Smooth muscle cell of the coronary artery (primary cell): ENCODE measurements at places on chromosomes 4 and X. TPM values are rescaled to one million over a fixed set of nuclear protein-coding genes. Genes with fewer than 3 reads are reported as not detected.

Gene NWD2
- total RNA-seq, result not detected in 2 replicates

Gene MXRA5
- total RNA-seq, result 0.90 and 24.9 TPM in 2 replicates

Gene CXCL5
- total RNA-seq, result 0.08 TPM in 1 of 2 replicates, not detected in the other

Gene PHOX2B
- total RNA-seq, result not detected in 2 replicates
